Fibroblast of upper back skin (primary cell): ENCODE measurements at places on chromosomes 2 and 18.

GRCh38 chr2:210997373-210997772, 441.0 kb downstream of the CPS1 start:
- no peak for DNase-seq

GRCh38 chr2:211141646-211142045, 585.2 kb downstream of the CPS1 start:
- DNase-seq, result no peak

- no peak for DNase-seq
These were observed 537 bp upstream of the HOXD4 start for GRCh38 chr2:176150584-176151441.

DNA sequence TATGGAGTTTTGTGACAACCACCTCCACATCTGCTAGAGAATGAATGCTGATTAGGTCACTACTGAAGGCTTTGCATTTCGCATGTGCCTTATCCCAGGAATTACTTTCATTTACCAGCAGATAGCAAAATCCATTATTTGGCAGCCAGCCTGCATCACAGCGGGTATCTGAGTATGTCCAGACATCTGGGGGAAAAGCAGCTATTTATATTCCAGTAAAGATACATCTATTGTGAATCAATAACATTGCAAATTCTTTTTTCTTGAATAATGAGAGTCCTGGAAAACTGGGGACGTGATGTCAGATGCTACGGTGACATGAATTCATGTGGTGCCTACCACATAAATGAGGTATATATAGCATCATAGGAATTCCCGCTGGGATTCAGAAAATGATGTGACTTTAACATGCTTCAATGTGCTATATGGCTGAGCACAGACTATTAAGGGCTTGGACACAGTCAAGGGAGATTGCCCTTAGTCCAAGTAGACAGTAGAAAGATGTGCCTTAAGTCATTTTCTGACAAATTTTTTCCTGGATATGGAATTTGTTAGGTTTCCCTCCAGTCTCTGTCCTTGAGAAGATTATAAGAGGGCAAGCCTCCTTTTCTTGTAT, 84.2 kb upstream of the CD302 start:
- peak; percentile 71 for DNase-seq

DNA sequence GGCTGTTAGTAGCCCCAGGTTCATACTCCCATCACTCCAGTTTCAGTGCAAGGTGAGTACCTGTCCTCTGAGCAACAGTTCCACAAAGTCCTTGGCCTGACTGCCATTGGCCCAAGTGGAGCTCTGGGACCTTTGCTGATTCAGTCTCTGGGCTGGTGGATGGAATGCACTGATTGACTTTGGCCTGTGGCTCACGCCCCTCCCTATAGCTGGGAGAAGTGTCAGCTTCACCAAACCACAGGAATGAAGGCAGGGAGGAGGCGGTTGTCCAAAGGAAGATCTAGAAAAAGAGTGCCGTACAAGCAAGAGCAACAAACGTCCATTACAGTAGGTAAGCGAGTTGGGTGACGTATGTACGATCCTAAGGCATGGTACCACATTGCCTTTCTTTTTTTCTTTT, 34.0 kb downstream of the QPCT start:
- DNase-seq, result peak; percentile 83

DNA sequence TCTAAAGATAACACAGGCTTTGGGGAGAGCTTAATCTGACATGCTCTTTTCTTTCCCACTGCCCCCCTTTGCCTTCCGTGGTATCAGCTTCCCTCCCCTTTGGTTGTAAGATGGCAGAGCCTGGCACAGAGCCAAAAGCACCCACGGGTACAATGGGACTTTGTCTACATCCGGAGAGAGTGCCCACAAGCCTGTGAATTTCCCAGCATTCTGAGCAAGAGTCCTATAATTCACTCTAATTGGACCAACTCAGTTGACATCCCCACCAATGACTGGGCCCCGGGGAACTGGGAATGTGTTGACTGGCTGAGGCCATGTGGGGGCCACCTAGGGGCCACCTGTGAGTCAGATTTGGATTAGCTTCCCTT, 20.1 kb upstream of the C2orf72 start:
- DNase-seq, result no peak

DNA sequence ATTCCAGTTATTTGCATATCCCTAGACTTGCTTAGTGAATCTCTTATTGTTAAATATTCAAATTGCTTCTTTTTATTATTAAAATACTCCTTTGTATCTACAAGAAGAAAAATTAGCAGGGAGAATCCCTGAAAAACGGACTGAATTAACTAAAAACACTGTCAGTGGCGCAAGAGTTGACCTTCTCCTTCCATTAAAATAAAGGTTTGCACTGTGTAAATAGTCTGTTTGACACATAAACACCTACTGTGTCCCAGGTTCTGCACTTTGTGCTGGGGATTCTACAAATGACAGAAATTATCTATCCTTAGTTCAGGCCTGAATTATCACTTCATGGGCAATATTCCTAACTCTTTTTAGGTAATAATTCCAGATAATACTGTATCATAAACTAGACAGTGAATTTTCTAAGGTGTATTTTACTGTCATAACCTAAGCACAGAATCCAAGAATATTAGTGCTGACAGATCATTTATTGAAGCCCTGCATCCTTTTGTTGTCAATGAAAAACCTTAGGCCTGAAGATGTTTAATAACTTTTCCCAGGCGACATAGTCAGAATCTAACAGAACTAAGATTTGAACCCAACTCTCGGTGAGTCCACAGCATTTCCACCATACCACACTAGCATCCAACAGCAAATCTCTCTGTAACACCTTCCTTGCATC, 17.0 kb upstream of the BMP10 start:
- DNase-seq, result no peak

- DNase-seq, result peak; percentile 10
These were observed 74.0 kb downstream of the PMS1 start for GRCh38 chr2:189858291-189858690.

GRCh38 chr18:70024093-70024492, 76.4 kb upstream of the CD226 start:
- DNase-seq, result no peak

GRCh38 chr2:222833410-222833809, 27.4 kb upstream of the ACSL3 start:
- no peak for DNase-seq

DNA sequence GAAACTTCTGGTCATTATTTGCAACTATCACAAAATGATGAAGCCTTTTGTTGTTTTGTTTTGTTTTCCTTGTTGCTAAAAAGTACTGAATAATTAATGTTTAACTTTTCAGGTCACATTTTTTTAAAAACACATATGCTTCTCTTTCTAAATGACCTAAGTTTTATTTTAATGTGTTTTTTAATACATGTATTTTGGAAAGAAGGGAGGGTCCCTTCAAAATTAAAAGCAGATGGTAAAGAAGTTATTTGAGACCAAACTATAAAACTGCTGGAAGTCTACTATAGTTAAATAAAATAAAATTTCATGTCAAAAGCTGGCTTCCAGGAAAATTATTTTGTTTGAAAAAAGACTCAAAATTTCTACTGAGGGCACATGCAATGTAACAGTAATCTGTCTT, 39.5 kb upstream of the ASNSD1 start:
- DNase-seq, result no peak

GRCh38 chr18:54247511-54248175, 21.7 kb upstream of the POLI start:
- no peak for DNase-seq

- no peak for DNase-seq
These were observed 7.6 kb downstream of the CUL3 start for GRCh38 chr2:224577541-224577940.

GRCh38 chr2:219769090-219769910, 141.9 kb downstream of the SLC4A3 start:
- DNase-seq, result peak; percentile 45

GRCh38 chr2:128369602-128370467, 51.2 kb upstream of the HS6ST1 start:
- DNase-seq, result no peak

DNA sequence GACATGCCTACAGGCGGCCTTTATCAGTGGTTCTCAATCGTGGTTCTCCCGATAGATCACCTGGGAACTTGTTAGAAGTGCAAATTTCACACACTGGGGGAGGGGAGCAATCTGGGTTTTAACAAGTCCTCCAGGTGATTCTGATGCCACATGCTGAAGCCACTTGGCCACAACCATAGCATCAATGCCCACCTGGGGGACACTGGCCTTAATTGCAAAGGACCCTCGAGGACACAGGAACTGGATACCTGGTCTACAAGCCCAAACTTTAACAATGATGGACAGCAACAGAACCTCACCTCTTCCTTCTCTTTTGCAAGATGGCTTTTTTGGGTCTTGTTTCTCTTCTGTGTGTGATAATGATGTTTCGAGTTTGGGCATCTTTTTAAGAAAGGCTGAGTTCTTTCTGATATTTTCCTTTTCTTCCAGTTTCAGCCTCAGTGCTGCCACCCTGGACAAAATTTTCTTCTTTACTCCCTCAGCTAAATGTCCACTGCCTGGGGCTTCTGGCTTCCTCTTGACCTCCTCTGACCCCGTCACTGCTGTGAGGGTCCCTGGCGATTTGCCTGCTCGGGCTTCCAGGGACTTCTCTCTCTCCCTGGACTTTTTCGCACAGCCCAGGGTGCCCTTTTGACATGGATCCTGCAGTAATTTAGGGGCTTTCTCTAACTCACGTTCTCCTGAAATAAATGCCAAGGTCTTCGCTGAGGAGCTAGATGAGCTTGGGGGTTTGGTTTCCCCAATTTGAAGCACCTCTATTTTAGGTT, 94.2 kb downstream of the ALPK2 start:
- no peak for DNase-seq

GRCh38 chr18:60549338-60549960, 176.9 kb upstream of the MC4R start:
- peak; percentile 77 for DNase-seq

- no peak for DNase-seq
These were observed 89.3 kb downstream of the ACVR1 start for GRCh38 chr2:157786663-157787363.

- DNase-seq, result no peak
These were observed 95.6 kb downstream of the HDAC4 start for GRCh38 chr2:239305222-239305575.

DNA sequence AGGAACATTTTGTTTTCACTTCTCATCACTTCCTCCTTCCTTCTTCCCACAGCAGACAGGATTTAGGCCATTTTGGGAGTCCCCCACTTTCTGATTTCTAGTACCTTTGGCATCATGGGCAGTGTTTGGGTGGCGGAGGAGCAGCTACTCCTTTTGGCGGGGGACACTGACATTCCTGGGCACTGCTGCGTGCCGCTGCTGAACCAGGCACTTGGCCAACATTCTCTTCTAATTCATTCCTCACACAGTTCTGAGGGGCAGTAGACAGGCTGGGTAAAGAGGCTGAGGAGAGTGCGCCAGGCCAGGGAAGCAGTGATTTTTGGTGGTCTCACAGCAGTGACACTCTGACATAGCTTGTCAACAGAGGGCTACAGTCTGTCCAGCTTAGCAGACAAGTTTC, 270.2 kb downstream of the LOXHD1 start:
- peak; percentile 25 for DNase-seq

- DNase-seq, result no peak
These were observed 479 bp downstream of the SCN9A start for GRCh38 chr2:166375195-166375735.

GRCh38 chr2:109321570-109321969, 192.6 kb downstream of the SH3RF3 start:
- peak; percentile 44 for DNase-seq

DNA sequence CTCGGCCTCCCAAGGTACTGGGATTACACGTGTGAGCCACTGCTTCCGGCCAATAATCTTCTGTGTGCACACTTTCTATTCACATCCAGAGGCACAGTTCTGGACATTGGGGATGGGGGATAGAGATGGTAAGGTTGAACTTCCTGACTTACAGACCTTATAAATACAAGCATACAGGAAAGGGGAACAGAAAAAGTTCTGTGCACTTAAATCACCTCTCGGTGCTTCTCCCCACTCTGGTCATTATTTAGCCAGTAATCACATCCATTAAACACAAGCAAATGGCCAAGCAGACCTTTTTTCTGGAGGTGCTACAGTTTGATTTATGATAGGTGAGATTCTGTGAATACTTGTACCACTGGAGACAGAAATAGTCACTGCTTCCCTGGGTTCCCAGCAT, 110.6 kb downstream of the CRIM1 start:
- DNase-seq, result no peak

DNA sequence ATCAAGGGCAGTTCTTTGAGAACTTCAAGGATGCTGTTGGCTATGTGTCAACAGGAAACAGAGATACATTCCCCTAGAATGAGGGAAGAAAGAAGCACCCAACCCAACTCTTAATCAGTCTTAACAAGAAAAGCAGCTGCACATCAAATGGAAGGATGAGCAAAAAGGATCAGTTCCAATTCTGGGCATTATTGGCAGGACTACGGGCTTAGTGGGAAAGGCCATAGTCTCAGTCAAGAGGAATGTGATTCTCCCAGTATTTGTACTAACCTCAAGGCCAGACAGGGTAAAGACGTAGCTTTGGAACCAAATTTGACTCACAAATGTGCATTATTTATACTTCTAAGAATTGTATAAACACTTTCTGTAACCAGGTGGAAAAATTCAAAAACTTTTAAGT, 18.2 kb downstream of the BMP10 start:
- DNase-seq, result no peak

- DNase-seq, result no peak
These were observed 34.1 kb downstream of the ASAP2 start for GRCh38 chr2:9240745-9241144.

DNA sequence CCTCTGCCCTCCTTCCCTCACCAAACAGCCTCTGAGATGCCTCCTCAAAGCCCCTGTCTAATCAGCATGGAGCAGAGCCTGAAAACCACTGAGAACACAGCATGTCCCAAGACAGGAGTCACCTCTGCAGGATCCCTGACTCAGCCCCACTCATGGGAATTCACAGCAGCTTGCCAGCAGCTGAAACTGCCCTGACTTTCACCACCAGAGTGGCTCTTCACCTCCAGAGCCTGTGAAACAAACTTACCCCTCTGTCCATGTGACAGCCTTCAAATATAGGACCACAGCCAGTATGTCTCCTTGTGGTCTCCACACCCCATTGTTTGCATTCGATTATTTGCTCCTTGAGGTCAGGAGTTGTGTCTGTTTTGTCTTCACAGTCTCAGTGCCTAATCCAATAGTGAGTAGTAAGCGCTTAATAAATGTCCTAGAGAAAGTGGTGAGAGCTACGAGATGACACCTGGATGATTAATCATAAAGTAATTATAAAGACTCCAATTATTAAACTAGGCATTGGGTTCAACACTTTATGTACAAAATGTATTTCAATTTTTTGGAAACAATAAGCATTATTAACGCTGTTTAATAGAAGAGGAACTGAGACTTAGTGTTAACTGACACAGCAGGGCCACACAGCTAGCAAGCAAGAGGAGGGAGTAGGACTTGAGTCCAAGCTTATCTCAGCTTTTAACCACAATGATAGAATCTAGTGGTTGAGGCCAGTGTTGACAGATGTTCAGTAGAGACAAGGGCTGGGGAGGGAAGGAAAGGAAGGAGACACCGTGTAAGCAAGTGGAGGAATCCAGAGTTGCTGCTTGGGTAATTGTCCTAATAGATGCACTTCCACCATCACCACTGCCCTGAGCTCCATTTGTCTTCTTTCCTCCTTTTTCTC, 358.7 kb upstream of the TNP1 start:
- DNase-seq, result peak; percentile 79

GRCh38 chr18:45666520-45666919, 51.2 kb downstream of the SLC14A2 start:
- no peak for DNase-seq
